Germinal center (tissue), 1 donor: ENCODE measurements at places on chromosomes 7 and 10.

- no peak for DNase-seq
Measured at GRCh38 chr10:47245731-47246350, 54.2 kb upstream of the GDF10 start.

GRCh38 chr7:98831641-98832221, 38.1 kb downstream of the TMEM130 start:
- no peak for DNase-seq

DNA sequence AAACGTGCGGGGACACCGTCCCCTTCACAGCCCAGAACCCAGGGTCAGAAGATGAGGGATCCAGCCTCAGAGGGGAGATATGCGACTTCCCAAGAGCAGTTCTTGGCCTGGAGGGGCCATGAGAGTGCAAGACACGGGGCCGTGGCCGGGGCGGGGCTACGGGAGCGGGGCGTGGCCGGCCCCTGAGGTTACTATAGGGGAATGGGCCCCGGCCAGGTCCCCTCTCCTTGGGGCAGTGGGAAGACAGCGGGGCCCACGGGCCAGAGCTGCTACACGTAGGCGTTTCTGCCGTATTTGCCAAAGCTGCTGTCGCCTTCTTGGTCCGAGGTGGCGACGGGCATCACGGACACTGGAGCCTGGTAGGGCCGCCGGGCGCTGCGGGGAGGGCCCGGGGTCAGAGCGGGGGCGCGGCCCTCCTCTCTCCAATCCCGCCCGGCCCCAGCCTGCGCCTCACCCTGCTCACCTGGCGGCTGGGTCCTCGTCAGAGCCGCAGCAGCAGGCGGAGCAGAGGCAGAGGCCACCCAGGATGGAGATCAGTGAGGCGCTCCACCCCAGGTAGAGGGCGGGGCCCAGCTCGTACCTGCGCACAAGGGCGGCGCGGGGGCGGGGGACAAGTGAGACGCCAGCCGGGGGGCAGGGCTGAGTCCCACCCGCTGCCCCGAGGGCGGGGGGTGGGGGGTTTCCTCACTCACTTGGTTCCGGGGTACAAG, 5.3 kb downstream of the CLDN15 start:
- DNase-seq, result no peak

- DNase-seq, result no peak
Measured at GRCh38 chr10:33193701-33194521, 140.6 kb downstream of the NRP1 start.

DNA sequence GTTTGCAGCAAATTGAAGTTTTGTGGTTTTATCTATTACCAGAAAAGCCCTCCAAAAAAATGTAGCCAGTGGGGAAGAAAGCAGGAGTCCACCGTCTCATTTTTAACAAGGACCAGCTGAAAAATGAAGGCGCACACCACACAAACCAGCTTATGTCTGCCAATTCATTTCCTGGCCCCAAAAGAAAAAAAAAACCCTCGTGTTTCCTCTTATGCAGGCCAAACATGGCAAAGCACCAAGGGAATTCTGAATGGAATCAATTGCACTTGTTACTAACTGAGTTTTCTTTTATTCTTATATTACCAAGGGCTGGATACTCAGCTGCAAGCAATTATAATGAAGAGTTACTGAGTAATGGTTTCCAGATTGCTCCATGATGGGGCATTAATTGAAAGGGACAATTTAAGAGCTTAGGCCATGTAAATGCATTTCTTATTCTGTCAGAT, 428.3 kb upstream of the NPVF start:
- DNase-seq, result no peak
